ENCODE measurements at places on chromosomes 16 and 17.

DNA sequence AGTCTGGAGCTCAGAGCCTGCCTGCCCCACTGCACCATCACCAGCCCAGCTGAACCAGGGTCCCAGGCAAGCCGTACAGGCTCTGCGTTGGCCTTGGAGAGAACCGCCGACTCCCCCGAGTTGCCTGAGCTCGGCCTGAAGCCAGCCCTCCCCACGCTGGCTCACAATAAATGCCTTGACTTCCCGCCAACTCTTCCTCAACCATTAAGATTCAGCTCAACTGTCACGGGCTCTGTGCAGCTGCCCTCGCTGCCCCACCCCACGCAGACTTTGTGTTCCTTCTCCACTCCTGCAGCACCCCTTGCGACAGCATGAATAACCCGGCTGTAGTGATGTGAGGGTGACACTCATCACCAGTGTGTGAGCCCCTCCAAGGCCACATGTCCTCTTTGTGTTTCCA is 4.8 kb upstream of the QPRT start:
- DNase-seq: peak; percentile 40

GRCh38 chr16:48499923-48500381 is 110.0 kb downstream of the N4BP1 start:
- DNase-seq: peak; percentile 14

DNA sequence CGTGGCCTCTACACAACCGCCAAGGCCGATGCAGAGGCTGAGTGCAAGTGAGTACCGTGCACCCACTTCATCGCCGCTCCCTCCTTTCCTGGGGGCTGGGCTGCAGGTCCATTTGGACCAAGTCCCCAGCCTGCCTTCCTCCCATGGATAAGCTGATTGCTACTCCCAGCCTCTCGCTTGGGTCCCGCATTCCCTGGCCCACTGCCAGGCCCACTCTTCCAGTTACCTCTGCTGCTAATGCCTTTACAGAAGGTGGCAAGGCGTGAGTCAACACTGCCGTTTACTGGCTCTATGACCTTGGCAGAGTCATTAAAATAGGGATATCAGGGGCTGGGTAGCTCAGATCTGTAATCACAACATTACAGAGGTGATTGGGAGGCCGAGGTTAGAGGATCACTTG is 11.2 kb downstream of the SULT1A2 start:
- DNase-seq: no peak

- DNase-seq: no peak
Observed at GRCh38 chr16:31453255-31454204, 5.8 kb upstream of the ARMC5 start.

DNA sequence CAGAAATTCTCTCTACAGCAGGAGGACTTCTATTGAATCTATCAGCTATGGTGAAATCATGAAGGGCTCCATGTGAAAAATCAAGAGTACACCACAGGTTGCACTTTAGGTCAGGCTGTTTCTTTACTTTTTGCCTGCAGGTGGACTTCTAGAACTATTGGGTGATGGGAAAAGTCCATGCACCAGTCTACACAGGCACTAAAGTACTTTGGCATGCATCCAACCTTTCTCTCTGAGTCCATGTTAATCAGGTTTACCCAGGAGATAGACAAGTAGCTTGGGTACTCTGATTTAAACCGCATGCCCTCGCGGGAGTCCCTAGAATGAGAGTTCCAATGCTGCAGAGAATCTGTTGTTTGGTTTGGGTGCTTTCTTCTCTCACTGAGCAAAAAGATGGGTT is 9.1 kb upstream of the ANKFN1 start:
- DNase-seq: peak; percentile 81

GRCh38 chr17:80195671-80196529 is 24.2 kb downstream of the SGSH start:
- DNase-seq: no peak

GRCh38 chr16:12300945-12301500 is 324.5 kb downstream of the SNX29 start:
- DNase-seq: no peak

DNA sequence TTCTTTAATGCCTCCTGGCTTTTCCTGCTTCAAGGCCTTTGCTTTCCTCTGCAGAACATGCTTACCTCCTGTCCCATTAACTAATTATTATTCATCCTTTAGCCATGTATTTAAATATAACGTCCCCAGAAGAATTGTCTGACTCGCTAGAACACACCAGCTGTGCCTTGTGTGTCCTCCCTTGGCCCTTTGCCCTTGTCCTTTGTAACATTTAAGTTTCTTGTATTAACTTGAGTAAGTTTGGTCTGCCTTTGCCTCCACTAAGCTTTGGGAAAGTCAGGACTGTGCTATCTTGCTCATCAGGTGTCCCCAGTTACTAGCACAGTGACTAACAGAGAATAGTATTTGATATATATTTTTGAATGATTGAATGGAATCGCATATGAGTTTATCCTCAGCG is 29.6 kb upstream of the ABCA9 start:
- no peak for DNase-seq

GRCh38 chr17:80474961-80475909 is 1.2 kb downstream of the NPTX1 start:
- no peak for DNase-seq

DNA sequence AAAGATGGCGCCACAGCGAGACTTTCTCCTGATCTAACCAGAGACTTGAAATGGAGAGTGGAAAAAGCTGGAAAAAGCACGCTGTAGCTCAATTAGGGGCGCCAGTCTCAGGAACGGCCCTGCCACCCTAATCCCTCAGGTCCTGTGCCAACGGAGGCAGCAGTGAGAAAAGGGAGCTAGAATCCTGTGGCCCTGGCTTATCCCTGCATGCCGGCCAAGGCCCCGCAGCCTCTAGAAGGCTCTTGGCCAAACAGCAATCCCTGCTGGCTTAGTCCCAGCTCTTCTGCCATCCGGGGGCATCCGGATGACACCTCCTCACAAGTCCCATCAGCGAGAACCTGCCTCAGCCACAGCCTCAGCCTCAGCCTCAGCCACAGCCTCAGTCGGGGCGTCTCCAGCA is 69.8 kb downstream of the MRM3 start:
- DNase-seq: no peak

DNA sequence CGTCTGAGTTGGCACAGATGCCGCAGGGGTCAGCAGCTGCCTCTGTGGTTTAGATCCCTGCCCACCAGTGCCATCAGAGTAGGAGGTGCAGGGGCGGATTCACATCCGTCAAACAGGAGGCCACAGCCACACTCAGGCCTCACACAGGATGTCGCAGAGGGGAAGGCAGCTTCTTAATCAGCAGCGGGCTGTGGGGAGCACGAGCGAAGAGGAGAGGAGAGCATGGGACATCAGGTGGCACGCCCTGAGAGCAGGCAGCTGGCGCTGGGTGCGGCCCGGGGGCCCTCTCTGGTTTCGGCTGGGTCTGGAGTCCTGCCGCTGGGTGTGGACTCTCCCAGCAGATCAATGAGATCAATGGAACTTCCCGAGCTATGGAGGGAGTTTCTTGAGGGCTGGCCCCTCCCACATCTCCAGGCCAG is 9.6 kb downstream of the LLGL2 start:
- no peak for DNase-seq

DNA sequence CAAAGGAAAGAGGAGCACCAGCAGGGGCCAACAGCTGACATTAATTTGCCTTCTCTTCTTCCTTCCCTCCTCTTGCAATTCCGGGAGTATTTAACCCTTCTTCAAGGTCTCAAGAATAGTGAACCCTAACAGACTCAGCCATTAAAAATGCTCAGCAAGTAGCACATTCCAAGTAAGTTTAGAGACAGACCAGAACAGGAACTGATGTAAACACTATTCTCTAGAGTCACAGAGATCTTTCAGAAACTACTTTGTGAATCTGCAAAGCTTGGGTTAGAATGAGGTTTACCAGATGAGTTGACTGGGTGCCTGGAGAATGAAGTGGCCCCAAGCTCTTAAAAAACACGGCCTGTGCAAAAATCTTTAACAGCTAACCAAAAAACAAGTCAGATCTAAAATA is 50.9 kb downstream of the TEX2 start:
- DNase-seq: no peak

DNA sequence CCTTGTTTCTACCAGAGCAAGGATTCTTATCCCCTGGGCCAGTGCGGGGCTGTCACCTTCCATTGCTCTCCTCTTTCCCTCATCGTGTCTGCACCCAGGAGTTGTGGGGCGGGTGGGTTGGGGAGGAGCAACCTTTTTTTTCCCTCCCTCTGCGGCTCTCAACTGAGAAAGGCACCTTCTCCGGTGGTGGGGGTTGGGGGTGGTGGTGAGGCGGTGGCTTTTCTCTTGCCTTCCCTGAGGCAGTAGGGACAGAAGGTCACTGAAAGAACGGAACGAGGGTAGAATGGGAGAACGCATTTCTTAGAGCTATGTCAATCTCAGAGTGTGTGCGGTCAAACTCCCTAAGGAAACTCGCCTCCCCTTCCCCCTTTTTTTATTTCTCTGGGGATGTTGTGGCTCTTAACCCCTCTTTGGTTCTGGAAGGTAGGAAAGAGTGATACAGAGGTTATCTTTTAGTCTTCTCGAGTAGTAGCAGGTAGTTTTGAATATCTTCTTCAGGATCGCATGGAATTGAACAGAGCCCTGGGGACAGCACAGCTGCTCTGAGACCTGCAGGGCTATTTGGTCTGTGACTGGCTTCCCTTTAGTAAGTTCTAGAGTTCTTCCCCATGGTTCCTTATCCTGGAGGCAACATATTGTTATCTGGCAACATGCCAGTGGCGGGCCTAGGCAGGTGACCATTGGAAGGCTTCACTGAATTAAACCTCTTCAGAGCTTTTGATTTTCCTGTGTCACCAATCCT is 994 bp downstream of the CLTC start:
- DNase-seq: peak; percentile 2

DNA sequence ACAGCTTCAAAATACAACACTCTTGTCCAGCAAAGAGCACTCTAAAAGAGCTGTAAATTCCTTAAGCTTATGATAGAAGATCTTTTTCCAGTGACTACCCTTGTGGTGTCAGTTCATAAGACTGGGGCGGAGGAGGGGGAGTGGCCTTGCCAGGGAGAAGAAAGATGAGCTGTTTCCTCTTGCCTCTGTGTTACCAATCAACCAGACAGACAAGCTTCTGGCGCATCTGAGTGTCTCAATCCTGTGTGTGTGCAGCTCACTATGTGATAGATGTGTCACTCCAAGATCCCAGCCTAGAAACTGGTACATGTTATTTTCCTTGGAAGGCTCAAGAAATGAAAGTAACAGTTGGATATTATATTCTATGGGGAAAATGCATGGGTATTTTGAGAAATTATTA is 167.4 kb upstream of the CACNG3 start:
- no peak for DNase-seq

DNA sequence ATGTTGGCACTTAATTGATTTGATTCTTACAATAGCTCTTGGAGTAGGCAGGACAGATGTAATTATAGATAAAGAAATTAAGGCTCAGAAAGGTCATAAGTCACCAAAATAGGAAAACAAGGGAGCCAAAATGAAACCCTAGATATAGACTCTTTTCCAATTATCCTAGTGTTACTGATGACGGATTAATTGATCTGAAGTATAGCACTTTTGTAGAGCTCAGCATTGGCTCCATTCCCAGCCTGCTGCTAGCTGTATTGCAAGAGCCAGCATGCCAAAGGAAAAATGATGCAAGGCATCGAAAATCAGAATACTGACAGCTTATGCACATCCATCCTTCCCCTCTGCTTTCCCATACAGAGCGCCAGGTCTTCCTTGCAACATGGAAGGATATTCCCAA is 21.6 kb upstream of the RASL10B start:
- DNase-seq: peak; percentile 39

DNA sequence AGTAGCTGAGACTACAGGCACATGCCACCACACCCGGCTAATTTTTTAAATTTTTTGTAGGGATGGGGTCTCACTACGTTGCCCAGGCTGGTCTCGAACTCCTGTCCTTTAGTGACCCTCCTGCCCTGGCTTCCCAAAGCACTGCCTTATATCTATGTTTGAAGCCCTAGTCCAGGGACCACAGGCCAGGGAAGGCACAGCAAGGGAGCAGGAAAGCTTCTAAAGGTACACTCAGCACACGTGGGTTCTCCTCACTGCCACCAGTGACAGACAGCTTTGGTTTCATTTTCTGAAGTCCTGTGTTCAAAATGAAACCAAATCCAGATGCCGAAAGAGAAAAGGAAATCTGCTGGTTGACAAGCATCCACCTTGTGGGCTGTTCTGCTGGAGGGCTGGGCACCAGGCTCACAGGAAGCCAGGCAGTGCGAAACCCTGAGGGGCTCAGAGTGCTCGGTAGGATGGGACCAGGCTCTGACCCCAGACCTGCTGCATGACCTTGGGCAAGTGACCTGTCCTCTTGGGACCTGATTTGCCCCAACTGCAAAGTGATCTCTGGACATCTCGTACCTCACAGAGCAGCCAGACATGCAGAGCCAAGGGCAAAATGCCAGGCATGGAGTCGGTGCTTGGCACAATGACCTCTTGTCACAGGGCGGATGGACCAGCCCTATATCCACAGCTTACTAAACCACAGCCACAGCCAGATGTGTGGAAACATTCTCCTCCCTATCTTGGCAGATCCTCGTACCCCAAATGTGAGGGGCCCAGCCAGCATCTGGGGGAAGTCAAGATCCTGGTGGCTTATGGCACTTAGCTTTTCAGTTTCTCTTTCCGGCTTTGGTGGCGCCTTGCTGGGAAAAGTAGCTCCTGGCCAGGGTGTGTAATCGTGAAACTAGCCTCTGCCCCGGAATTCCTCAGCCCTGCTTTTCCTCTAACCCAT is 2.8 kb upstream of the SOCS1 start:
- DNase-seq: no peak

GRCh38 chr16:59122262-59122537 is 388.1 kb upstream of the GOT2 start:
- no peak for DNase-seq

- no peak for DNase-seq
Observed at GRCh38 chr16:48462106-48462740, 77.0 kb upstream of the SIAH1 start.

DNA sequence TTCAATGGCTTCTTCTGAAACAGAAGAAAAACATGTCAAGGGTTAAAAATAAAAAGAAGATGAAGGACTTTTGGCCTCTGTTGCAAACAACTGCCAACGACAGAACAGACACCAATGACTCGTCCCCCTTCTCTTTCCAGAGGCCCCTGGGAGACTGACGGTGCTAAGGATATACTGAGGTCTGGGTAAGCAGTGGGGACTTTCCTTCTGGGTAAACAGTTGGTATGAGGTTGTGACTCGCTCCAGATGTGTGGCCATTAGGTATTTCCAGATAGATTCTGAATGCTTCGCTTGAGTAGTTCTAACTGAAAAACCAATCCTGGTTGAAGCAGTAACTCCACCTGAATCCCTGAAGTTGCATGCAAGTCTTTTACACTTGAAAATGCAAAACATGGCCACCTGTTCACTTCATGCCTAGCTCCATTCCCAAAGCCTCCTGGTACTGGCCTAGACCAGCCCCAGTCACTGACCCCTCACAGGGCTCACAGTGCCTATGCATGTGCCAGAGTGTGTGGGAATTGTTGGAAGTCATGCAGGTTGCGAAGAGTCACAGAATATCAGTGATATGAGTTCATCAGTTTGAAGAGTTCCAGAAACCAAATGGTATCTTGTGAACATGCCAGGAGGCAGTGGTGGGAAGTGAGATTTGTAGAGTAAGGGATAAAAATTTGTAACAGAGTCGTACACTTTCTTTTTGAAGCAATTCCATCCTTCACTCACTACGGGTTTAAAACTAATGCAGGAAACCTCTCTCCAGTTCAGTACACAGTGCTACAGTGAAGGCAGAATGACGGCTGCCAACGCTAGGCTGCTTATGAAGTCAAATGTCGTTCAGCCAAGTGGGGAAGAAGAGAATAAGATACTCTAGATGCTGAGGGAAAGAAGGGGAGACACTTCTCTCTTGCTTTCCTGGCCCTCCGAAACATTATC is 217.8 kb downstream of the ZFHX3 start:
- DNase-seq: no peak

GRCh38 chr17:49201481-49201927 is 8.9 kb downstream of the GNGT2 start:
- DNase-seq: no peak

Measured in DMS79 treated with DMSO at 0.1 percent for 48 hours (cell line).